ENCODE measurements at places on chromosomes 12 and 14.

DNA sequence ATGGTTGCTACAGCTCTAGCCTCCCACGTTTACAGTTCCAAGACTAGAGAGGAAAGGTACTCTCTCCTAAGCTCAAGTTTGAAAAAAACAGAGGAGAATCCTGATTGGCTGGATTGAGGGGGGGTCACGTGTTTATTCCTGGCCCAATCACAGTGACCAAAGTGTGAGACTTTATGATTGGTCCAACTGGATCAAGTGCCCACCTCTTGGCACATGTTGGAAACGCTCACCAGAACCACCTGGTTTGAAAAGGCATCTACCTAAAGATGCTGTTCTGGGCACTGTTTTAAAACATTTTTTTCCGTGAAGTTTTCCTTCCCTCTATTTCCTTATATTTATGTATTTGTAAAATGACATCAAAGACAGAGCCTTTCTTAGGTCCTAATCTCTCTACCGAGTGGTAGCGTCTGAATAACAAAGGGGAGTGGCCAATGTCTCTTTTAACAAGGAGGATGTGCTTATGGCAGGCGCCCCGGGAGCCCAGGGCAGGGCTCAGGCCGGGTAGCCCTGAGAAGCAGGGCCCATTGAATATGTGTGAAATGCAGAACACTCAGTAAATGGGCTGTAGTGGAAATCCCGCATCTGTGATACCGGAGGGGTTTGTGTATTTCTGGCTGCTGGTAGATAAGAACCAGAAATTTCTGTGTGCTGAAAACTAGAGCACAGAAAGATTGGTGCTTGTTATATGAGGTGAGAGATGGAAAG, 146.2 kb downstream of the ATP23 start:
- DNase-seq: no peak

- DNase-seq: no peak
These were observed 32.4 kb downstream of the C14orf132 start for GRCh38 chr14:96071561-96071960.

- no peak for DNase-seq
These were observed 14.6 kb upstream of the CACNB3 start for GRCh38 chr12:48803675-48804074.

- DNase-seq: no peak
These were observed 15.1 kb downstream of the BMAL2 start for GRCh38 chr12:27347779-27348178.

GRCh38 chr12:94208622-94208966, 60.2 kb downstream of the PLXNC1 start:
- DNase-seq: no peak

DNA sequence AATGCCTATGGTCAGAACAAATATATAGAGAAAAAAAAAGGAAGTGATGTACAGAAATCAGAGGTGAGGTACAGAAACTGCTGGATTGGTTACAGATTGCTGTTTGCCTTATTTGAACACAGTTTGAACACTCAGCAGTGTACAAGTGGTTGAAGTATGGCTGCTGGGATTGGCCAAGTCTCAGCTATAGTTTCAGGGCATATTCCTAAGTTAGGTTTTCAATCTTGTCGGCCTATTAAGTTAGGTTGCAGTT, 146.4 kb downstream of the LLPH start:
- no peak for DNase-seq

DNA sequence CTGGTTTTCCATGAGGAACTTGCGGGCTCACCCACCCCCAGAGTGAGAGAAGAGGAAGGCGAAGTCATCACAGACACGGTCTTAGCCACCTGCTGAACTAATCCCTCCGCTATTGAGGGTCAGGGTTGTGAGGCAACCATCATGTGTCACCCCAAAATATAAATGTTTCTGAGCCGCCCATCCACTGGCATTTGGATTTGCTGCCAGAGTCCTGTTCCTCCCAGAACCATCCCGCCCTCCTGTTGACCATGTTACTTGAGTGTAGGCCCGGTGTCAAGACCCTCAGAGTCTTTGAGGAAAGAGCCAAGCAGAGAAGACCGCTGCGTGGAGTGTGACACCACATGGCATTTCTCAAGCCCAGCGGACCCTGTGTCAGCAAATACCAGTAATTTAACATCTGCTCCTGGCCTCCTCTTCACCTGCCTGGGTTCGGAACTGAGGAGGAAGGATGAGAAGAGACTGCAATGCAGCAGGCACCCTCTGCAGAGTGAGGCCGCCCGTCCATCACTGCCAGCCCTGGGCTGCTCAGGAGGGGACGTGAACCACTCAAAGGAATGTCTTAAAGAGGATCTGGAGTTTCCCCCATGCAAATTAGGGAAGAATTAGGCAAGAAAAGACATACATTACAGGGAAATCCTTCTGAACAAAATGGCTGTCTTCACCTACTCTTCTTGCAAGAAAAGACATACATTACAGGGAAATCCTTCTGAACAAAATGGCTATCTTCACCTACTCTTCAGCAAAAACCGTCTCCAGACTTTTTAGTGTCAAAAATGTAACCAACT, 100.4 kb downstream of the FBXL14 start:
- no peak for DNase-seq

GRCh38 chr12:52200086-52200780, 8.4 kb upstream of the KRT80 start:
- DNase-seq: no peak

All from stimulated activated CD8-positive, alpha-beta memory T cell treated with anti-CD3 and anti-CD28 coated beads, Interleukin-7, amount 100 ng/mL, for 1 hour (primary cell).